ENCODE measurements at places on chromosomes 7 and 10.

GRCh38 chr10:81909453-81909852 lies 34.5 kb downstream of the NRG3 start:
- no peak for DNase-seq

- peak; percentile 76 for DNase-seq
Observed at GRCh38 chr7:45026984-45027773, 27.2 kb downstream of the CCM2 start.

GRCh38 chr10:89679986-89680385 lies 21.4 kb upstream of the KIF20B start:
- no peak for DNase-seq

- no peak for DNase-seq
Observed at GRCh38 chr10:46251857-46252847, 34.6 kb upstream of the ANTXRL start.

DNA sequence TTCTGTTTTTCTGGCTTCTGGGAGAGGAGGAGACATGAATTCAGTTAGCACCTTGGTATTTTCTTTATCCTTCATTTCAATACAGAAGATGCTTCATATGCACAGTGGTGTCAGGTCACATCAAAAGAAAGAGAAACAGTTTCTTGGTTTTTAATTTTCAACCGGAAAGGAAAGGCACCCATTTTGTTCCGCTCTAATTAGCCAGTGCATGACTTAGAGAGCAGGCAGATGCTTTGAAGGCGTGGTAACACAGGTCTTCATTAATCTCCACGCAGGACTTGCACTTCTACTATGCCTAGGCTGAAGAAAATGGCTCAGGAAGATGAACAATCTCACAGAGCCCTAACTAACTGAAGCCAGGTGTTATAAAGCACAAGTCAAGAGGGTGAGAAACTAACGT lies 70.4 kb upstream of the ATRNL1 start:
- no peak for DNase-seq

- no peak for DNase-seq
Observed at GRCh38 chr7:10579561-10579960, 394.1 kb upstream of the PHF14 start.

DNA sequence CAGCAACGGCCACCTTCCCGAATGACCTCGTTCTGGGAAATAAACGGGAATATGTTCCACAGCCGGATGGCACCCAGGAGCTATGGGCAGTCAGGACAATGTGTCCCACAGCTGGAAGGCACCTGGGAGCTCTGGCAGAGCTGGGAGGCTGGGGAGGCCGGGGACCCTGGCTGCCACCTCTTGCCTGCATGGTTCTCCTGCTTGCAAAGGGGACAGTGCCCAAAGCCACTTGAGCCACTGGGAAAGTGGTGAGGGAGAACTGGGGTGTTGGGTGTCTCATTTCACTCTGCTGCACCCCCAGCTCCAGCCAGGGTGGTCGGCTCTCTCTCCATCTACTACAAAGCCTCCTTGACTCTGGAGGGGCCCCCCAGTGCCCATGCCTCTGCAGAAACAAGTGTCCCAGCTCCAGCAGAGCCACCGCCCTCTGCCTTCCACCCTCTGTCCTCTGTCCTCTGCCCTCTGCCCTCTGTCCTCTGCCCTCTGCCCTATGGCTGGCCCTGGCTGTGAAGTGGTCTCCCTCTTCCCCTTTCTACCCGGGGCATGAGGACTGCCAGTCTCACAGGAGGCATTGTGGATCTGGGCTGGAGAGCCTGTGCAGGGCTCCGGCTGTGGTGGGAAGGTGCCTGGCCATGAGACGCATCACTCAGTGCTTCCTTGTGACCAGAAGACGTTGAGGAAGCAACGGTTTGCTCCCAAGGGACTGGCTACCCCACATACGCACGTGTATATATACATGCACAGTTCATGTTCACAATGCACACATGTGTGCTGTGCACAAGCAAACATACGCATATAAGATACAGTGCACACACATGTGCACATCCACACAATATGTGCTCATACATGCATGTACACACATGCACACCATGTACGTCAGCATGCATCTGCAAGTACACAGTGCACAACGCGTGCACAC lies 21.5 kb upstream of the INPP5A start:
- DNase-seq: no peak

GRCh38 chr10:131775433-131775832 lies 125.4 kb upstream of the PPP2R2D start:
- no peak for DNase-seq

DNA sequence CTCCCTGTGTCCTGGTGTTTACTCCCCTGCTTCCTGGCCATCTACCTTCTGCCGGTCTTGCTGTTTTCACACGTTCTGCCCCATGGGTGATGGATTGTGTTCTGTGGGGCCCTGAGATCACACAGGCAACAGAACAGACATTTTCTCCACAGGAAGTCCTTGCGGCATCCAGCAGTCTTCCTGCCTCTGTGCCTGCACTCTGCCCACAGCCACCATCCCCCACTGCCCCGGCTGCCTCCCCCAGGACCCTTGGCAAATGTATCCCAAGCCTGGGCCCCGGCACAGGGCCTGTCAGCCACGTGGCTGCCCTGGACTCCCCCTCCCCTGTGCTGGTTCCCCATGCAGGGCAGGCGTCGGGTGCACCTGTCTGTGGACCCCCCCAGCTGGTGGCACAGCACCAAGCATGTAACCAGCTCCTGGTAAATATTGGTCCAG lies 184.2 kb downstream of the WDR37 start:
- DNase-seq: peak; percentile 11

DNA sequence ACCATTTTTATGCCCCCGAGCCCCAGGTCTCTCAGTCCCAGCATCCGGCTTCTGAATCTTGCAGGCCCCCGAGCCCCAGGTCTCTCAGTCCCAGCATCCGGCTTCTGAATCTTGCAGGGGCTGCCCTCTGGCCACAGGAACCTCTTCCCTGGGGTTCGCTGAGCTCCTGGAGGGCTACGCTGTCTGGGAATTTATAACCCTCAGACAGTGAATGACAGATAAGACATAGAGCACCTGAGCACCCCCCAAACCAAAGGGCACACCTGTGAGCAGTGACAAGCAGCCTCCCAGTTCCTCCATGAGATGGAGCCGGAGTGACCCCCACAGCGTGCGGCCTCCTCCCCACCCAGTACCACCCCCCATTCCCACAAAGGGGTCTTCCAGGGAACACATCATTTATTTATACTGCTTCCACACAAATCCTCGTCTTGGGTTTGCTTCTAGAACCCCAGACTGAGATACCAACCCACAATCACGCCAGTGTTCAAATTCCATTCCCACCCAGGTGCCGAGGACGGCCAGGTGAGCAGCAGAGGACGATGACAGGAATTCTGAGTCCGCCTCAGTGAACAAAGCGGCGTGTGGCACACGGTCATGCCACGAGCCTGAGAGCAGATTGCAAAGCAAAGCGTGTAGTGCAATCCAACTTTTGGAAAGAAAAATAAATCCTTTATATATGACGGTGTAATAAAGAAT lies 57.7 kb upstream of the FAM20C start:
- DNase-seq: no peak

DNA sequence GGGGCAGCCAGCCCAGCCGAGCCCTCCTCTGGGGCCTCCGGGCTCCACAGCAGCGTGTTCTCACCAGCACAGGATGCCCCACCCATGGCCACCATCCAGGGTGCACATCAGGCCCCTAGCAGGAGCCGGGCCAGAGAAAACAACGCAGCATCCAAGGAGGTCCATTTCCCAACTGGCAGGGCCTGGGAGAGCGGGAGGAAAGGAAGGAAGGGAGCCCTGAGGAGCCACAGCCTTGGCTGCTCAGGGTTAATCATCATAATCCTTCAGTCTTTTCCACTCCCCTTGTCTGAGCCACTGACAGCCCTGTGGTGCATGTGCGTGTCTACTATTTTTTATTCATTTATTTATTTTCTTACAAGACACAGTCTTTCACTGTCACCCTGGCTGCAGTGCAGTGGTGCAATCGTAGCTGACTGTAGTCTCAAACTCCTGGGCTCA lies 3.6 kb downstream of the PLAC9 start:
- DNase-seq: no peak

DNA sequence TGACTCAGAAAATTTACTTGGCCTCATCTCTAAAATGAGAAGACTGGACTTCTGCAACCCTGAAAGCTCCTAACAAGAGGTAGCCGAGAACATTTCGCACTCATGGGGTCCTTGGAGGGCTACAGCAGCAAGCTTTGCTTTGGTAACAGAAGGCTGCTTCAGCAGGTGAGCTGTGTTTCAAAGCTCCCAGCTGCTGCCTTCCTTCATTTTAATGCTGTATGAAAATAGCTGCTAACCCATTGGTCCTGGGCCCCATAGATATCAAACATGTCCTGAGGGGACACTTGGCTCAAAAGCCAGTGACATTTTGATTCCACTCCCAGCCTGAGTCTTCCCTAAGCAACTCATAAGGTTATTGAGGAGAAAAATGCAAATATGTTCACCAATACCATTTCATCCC lies 14.3 kb upstream of the MALSU1 start:
- DNase-seq: no peak

DNA sequence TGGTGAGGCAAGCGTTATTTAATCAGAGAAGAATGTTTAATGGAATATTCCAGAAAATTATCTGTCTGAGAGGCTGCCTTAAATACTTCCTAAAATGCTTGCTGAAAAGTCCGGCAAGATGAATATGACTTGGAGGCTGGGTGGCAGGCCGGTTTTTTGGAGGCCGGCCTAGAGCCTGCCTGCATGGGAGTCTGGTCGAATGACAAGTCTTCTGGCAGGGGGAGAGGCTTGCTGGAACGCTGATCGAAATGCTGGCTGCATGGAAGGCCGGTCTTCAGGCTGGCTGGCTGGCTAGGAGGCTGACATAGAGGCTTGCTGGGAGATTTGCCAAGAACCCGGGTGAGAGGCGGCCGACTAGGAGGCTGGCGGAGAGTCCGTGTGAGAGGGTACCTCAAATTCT lies 135.7 kb downstream of the OR13A1 start:
- DNase-seq: no peak

- no peak for DNase-seq
Observed at GRCh38 chr7:139072796-139073195, 36.7 kb downstream of the ZC3HAV1 start.

DNA sequence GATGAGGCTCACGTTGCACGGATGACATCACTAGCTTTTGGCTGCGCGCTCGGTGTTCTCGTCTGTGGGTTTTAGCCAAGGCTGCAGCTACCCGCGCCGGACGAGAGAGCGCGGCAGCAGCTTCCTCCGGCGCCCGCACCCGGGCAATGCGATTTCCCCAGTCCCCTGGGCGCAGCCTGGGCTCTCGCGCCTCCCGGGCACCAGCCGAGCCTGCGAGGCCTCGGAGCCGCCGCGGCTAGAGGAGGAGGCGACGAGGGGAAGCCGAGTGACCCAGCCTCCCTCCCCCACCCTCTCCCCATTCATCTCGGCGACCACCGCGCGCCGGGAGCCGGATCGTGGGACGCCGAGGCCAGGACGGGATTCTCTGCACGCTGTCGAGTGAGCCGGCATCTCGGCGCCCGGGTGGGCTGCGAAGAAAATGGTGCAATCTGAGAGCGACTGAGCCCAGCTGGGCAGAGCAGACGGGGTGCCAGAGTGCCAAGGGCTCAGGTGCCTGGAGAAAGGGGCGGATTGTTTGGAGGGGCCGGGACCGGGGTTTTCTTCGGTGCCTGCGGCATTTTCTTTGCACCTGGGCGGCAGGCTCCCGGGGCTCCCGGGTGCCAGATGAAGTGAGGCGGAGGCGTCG lies 1.2 kb upstream of the TMEM178B start:
- no peak for DNase-seq

GRCh38 chr7:91512958-91513357 lies 248.7 kb downstream of the FZD1 start:
- DNase-seq: no peak

GRCh38 chr10:124001391-124002148 lies 91.8 kb downstream of the CHST15 start:
- no peak for DNase-seq

DNA sequence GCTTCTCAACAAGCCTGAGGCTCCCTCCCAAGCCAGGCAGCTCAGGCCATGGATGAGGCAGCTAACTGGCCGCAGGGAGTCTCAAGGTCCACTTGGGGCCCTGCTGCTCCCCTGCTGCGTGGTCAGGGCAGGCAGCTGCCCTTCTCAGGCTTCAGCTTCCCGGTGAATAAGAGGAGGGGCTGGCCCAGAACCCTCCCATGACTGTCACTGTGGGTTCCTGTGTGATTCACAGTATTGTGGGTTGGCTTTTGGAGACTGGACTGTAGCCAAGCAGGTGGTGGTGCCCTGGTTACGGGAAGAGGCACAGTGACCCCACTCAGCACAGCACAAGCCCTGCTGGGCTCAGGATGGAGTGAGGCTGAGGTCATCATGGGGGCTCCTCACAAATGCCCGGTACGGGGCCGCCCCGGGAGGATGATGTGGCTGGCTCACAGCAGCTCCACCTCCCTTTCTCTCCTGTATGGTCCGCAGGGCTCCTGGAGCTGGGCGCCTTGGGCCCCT lies 189.8 kb downstream of the HECW1 start:
- DNase-seq: no peak

- no peak for DNase-seq
Observed at GRCh38 chr7:85130702-85131101, 56.2 kb downstream of the SEMA3D start.

GRCh38 chr10:86401588-86402282 lies 35.1 kb upstream of the GRID1 start:
- no peak for DNase-seq

DNA sequence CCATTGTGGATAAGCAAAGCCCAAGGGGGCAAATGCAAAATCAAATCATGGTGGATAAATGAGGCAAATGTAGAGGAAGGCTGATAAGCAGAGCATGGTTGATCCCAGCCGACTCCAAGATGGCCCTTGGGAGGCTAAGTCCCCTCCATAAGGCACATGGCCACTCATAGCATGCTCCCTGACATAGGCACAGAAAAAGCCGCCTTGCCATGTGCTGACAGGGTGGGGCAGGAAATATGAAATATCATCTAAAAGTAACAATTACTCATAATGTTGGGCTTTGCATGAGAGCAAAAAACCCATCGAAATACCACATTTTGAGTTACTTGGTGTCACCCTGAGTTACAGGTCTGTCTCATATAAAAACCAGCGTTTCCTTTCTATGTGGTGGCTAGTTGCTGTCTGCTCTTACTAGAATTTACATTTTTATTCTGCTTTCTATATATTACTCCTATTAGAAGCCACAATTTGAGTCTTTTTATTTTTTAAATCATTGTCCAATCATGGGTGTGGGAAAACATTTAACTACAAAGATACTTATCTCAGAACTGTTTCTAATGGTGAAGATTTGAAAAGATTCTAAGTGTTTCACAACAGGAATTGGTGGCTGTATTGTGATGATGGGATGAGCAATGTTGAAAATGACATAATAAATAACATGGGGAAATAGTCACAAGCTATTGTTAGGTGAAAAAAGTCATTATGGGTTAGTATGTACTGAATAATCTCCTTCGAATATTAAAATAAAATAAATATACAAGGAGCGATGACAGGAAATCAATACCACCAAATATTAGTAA lies 102.7 kb downstream of the CUBN start:
- DNase-seq: peak; percentile 18

GRCh38 chr10:2543142-2543886 lies 524.0 kb upstream of the PFKP start:
- DNase-seq: peak; percentile 50

DNA sequence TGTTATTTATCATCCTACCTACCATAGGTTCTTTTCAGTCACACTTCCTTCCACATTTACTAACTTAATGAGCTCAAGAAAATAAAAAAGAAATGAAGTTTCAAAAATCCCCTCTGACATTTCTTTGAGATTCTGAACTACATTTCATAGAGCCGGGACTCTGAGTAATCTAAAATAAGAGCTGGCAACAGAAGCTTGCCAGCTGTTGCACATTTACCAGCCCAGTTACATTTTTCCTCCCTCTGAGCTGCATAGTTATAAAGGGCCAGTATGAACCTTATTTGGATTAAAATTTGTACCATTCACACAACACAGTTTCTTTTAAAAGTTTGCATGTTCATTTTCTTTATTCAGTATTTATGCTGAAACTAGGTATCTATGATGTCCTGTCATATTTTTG lies 119.5 kb upstream of the CAV2 start:
- no peak for DNase-seq

All from KG1 (cell line).